ENCODE measurements at places on chromosomes 6 and 20.
A peak's percentile ranks its signal among the peaks of the same experiment; 100 is the strongest.

- DNase-seq, result no peak
Observed at GRCh38 chr6:43982084-43982625, 145.1 kb downstream of the MRPL14 start.

DNA sequence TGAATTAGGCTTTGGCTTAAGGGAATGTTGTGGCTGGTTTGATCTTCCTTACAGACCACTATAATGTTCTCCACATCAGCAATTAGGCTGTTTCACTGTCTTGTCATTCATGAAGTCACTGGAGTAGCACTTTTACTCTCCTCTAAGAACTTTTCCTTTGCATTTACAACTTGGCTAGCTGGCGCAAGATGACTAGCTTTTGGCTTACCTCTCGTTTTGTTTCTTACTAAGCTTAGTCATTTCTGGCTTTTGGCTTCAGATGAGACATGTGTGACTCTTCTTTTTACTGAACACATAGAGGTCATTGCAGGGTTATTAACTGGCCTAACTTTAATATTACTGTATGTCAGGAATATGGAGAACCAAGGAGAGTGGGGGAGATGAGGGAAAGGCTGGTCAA is 143.2 kb downstream of the PTCHD4 start:
- no peak for DNase-seq

- no peak for DNase-seq
Observed at GRCh38 chr6:81601918-81602317, 150.6 kb downstream of the TENT5A start.

- peak; percentile 9 for DNase-seq
Observed at GRCh38 chr6:95091823-95092436, 485.4 kb upstream of the MANEA start.

DNA sequence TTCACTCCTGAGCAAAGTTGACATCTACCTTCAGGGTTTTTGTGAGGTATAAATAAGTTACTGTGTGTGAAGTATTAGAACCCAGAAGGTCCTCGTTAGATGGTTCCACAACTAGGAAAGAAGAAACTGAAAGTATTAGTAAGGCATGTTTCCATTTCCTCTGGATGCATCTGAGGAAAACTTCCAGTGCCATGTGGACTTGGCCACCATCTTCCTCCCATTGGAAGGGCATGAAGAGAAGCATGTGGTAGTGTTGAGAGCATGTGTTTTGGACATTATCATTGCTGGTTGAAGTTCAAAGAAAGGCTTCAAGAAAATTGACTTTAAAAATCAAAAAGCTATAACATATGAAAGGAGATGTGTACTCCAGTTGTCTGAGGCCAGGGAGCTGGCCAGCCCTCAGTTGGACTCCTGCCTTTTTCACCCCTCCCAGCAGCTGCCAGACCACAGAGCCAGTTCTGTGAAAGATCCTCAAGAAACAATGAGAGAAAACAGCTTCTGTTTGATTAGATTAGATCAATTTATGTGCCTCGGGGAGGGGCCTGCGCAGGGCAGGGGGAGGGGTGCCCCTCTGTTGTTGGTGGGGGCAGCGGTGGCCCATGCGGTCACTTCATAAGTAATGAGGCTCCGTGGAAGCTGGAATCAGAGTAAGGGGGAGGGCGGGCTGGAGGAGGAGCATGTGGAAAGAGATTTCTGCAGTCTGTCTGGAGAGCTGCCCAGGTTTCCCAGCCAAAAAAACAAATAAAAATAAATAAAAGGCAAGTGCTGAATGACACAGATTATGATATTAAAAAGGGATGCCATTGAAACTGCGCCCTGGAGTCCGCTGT is 154.0 kb downstream of the JARID2 start:
- DNase-seq, result no peak

Data from iPS DF 19.7 (cell line).